ENCODE measurements at places on chromosomes 12 and 14. TPM values are rescaled to one million over a fixed set of nuclear protein-coding genes. Genes with fewer than 3 reads are reported as not detected.

ARMH4 gene
- not detected for total RNA-seq

B4GALNT3 gene
- total RNA-seq, result 3.5 TPM

SLCO1B1 gene
- not detected for total RNA-seq

GPRC5D gene
- total RNA-seq, result not detected

HELB gene
- 13.8 TPM for total RNA-seq

RASAL1 gene
- 0.51 TPM for total RNA-seq

C12orf76 gene
- 11.7 TPM for total RNA-seq

IL31 gene
- total RNA-seq, result 5.1 TPM

HAL gene
- total RNA-seq, result 0.40 TPM

CDK2 gene
- total RNA-seq, result 117 TPM

CMAS gene
- 40.3 TPM for total RNA-seq

BEST3 gene
- not detected for total RNA-seq

GPR132 gene
- total RNA-seq, result 51.3 TPM

GLIPR1L2 gene
- not detected for total RNA-seq

CIROP gene
- total RNA-seq, result not detected

SERPINA9 gene
- not detected for total RNA-seq

TMEM63C gene
- 0.68 TPM for total RNA-seq

GLT8D2 gene
- not detected for total RNA-seq

OTUB2 gene
- 1.8 TPM for total RNA-seq

KRT6C gene
- total RNA-seq, result not detected

GEMIN2 gene
- 17.0 TPM for total RNA-seq

BDKRB2 gene
- total RNA-seq, result not detected

SYNE3 gene
- total RNA-seq, result 39.7 TPM

BBOF1 gene
- total RNA-seq, result 1.9 TPM

COCH gene
- total RNA-seq, result 1.9 TPM

MMP17 gene
- 0.29 TPM for total RNA-seq

BDKRB1 gene
- total RNA-seq, result not detected

FOXG1 gene
- not detected for total RNA-seq

ASB2 gene
- total RNA-seq, result 93.5 TPM

TAS2R9 gene
- total RNA-seq, result not detected

RD3L gene
- not detected for total RNA-seq

COQ6 gene
- total RNA-seq, result 20.9 TPM

AHNAK2 gene
- total RNA-seq, result 0.04 TPM

MORN3 gene
- total RNA-seq, result 2.5 TPM

CLEC2A gene
- not detected for total RNA-seq

GPD1 gene
- 0.70 TPM for total RNA-seq

DTX1 gene
- total RNA-seq, result 2.2 TPM

PTPN21 gene
- total RNA-seq, result 0.53 TPM

INHBE gene
- 0.38 TPM for total RNA-seq

TAS2R46 gene
- 0.93 TPM for total RNA-seq

IAPP gene
- not detected for total RNA-seq

MYO1H gene
- not detected for total RNA-seq

TBX3 gene
- not detected for total RNA-seq

KCNC2 gene
- not detected for total RNA-seq

CIDEB gene
- total RNA-seq, result 12.4 TPM

MAPKAPK5 gene
- total RNA-seq, result 69.8 TPM
